ENCODE measurements at places on chromosomes 3 and 15.

- no peak for DNase-seq
These were observed 110.7 kb downstream of the EEFSEC start for GRCh38 chr3:128263946-128264345.

GRCh38 chr3:162992741-162993140, 1496.1 kb downstream of the OTOL1 start:
- no peak for DNase-seq

- peak; percentile 39 for DNase-seq
These were observed at the start of gene CAMK2N2 for GRCh38 chr3:184261270-184261853. Gene CAMK2N2, minus strand, starts transcription at chr3:184261553. Its CDS starts 268 bp downstream, at chr3:184261285.

GRCh38 chr3:129972301-129972700, 2.2 kb upstream of the TRH start:
- DNase-seq: no peak

GRCh38 chr3:123151251-123151705, 50.5 kb upstream of the SEC22A start:
- DNase-seq: no peak

DNA sequence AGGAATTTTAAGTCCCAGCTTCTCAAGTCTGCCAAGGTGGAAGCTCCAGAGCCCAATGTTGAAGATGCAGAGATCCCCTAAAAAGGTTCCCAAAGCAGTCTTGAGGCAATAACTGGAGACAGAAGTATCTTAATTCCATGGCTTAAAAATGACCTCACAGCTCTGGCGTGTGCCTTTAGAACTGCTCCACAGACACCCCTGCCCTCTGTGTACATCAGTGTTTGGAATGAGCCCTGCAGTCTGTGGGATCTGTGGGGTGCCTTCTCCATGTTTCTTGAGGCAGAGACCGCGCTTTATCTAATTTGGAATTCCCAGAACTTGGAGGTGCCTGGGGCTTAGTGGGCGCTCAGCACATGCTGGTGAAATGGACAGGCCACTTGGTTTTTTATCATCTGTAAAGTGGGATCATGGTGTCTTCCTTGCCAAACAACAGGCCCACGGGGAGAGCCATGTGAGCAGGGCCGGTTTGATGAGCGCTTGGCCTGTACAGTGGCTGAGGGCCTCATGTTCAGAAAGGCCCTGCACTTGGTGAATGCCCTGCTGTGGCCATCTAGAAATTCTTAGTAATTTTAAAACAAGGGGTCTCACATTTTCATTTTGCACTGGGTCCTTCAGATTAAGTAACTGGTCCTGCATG, 7.1 kb downstream of the ITGA11 start:
- DNase-seq: no peak

DNA sequence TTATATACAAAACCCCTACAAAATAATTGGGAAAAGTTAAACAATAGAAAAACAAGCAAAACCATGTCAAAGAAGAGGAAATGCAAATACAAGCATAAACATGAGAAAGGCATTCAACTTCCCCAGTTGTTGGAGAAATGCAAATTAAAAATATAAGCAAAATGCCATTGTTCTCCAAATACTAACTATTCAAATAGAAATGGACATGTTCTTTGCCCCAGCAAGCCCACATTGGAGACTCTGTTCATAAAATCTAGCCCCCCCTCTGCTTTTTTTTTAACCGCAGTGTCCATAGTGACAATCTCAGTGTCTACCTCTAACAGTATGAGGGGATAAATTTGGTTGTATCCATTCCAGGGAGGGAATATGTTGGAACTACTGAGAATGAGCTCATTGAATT, 59.7 kb upstream of the LCTL start:
- DNase-seq: no peak

GRCh38 chr3:61182662-61183061, 68.6 kb downstream of the FHIT start:
- no peak for DNase-seq

- DNase-seq: no peak
These were observed 119.5 kb upstream of the MLF1 start for GRCh38 chr3:158451405-158452055.

- no peak for DNase-seq
These were observed 36.2 kb downstream of the FAM174B start for GRCh38 chr15:92619145-92620101.

GRCh38 chr3:52472239-52473000, 17.0 kb downstream of the NISCH start:
- DNase-seq: no peak
